NCI-H2081 (cell line): ENCODE measurements at places on chromosomes 16 and 17.

DNA sequence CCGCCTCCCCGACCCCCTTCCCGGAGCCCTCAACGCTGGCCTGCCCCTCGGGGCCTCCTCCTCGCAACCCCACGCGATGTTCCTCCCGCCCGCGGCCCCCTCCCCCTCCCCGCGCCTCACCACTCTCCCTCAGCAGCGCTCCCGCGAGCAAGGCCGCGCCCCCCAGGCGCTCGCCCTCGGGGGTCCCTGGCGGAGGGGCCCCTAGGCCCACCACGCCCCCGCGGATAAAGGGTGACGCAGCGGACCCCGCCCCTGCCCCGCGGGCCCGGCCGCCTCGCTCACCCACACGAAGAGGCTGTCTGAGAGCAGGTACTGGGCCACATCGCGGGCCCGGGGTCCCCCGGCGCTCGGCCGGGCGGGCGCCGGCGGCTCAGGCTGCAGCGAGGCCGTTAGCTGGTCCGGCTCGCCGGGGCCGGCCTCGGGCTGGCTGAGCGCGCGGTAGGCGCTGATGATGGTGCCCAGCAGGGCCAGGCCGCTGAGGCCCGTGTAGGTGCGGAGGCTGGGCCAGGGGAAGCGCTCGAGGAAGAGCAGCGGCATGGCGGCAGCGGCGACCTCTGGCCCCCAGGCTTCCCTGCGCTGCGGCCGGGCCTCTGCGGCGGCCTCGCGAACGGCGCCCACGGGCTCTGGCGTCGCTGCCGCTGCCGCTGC lies 430 bp downstream of the AMFR start:
- DNase-seq: peak; percentile 18

DNA sequence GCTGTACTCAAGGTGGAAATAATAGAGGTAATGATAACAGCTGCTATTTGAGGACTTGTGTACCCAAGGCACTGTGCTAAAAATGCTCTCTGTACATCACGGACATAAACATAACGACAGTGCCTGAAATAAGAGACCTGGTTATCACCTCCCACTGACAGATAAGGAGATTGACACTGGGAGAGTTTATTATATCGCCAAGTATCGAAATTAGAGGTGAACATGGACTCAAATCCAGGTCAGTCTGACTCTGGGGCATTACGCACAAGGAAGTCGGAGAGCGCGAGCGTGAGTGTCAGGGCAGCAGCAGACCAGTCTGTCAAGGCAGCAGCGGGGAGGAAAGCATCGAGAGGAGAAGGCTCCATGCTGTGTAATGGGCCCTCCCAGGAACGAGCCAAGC lies 57.1 kb downstream of the GOSR1 start:
- no peak for DNase-seq

DNA sequence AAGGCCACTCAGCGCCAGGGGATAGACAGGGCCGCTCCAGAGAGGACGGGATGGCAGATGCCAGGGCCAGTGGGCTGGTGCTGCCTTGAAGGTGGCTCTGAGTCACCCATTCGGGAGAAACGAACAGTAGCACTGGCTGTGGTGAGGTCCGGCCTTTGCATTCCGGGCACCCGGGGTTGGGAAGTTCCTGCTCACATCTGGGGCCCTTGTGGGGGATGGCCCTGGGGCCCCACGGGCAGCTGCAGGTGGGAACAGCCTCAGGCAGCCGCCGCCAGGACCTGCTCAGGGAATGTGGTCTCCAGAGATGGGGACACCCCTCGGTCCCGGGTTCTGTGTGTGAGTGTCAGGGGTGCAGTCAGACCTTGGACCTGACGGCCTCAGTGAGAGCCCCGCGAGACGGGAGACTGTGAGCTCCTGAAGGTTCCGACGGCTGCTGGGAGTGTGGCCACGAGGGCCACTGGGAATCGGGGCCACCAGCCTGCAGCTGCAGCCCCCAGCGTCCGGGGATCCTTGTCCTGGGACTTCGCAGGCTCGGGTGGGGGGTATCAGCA lies 1.4 kb downstream of the CBFA2T3 start:
- no peak for DNase-seq

DNA sequence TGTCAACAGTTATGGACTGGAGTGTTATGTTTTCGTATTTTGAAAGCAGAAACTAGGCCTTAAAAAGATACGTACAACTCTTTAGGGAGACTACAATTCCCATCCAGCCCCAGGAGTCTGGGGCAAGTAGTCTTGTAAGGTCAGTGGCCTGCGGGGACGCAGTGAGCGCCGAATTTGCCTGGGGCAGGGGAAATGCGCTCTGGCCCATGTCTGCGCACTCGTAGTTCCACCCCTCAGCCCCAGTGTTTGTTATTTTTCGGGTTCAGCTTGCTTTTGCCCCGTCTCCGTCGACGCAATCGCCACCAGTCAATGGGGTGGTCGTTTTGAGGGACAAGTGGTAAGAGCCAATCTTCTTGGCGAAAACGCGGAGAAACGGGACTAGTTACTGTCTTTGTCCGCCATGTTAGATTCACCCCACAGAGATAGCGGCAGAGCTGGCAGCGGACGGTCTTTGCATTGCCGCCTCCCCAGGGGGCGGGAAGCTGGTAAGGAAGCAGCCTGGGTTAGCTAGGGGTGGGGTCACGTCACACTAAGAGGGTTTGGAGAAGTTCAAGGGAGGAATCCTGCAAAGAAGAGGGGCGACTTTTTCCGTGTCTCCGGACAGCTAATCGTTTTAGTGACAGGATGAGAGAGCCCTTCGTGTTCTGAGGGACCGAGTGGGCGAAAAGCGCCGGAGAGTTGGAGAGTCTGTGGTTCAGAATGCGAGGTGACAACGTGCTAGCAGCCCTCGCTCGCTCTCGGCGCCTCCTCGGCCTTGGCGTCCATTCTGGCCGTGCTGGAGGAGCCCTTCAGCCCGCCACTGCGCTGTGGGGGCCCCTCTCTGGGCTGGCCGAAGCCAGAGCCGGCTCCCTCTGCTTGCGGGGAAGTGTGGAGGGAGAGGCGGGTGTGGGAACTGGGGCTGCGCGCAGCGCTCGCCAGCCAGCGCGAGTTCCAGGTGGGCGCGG lies 1.1 kb upstream of the BRCA1 start:
- no peak for DNase-seq

GRCh38 chr16:7290682-7291081 lies 42.0 kb upstream of the RBFOX1 start:
- DNase-seq: no peak

- no peak for DNase-seq
These were observed 51.2 kb upstream of the TOB1 start for GRCh38 chr17:50917418-50917743.

DNA sequence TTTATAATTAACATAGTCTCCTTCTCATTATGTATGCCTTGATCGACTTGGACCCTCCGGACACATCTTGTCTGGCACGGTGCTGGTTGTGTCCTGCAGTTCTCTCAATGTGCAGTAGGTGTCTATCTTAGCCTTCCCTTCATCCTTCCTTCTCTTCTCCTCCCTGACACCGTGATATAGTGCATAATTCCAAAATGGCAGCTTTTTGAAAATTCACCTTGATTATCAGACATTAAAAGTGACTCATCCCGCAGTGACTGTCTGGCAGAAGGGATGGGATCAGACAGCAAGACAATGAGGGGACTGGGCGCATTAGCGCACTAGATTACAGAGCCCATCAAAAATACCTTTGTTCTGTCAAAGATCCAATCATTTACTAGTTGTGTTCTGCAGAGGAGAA lies 70.0 kb upstream of the PMFBP1 start:
- DNase-seq: peak; percentile 27

DNA sequence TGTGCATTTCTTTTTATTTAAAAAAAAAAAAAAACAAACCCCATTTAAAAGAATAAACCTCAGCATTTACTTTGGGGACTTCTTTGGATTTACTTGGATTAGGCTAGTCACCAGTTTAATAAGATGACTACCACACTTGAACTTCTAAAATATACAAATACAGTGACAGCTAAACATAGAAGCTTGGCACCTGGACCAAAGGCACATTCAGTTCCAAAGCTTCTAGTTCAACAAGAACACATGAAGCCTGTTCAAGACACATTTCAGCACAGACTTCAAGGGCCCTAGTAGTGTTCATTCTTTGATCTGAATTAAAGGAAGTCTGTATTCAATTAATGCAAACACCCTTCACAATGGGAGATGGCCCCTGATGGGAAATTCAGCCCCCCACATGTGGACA lies 11.6 kb upstream of the ROGDI start:
- DNase-seq: no peak

GRCh38 chr17:78045316-78045715 lies 83.2 kb downstream of the TMC6 start:
- no peak for DNase-seq

DNA sequence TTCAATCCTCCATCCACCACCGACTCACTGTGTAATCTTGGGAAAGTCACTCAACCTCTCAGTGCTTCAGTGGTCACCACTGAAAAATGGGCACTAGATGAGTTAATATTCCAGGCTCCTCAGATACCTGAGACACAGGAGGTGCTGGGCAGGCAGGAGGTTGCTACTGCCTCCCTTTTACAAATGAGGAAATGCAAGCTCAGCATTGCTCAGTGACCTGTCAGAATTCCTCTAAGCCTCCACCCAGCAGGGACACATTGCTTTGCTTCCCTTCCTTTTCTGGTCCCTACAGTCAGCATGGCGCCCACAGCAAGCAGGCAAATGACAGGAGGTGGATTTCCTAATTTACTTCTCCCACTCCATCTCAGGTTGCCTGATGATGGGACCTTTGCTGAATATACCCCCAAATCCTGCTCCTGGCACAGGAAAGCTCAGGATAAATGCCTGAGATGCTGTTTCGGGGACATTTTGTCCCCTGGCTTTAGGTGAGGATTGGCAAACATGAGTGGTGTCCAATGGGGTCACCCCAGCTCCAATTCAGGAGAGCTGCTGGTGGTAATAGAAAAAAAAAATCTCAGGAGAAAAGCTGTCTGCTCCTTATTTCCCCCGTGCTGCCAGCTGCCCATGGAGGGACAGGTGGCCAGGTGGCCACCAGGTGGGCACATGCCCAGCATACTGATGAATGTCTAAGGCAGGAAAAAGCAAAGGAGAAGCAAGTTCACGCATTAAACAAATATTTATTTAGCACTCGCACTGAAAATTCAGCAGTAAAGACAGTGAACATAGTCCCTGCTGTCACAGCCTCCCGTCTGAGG lies 5.0 kb upstream of the KRT13 start:
- DNase-seq: peak; percentile 43

GRCh38 chr16:53844804-53845203 lies 140.8 kb downstream of the FTO start:
- no peak for DNase-seq

GRCh38 chr16:5756969-5757368 lies 659.4 kb upstream of the EEF2KMT start:
- no peak for DNase-seq

GRCh38 chr16:20026361-20027072 lies 47.2 kb downstream of the GPR139 start:
- DNase-seq: no peak

GRCh38 chr17:82873521-82873920 lies 33.7 kb upstream of the ZNF750 start:
- DNase-seq: no peak

- no peak for DNase-seq
These were observed 15.5 kb downstream of the GFOD2 start for GRCh38 chr16:67703626-67704025.

- DNase-seq: no peak
These were observed 14.2 kb downstream of the AXIN2 start for GRCh38 chr17:65547253-65547670.

- DNase-seq: no peak
These were observed 288 bp downstream of the ANKRD40CL start for GRCh38 chr17:50767030-50767429.

- no peak for DNase-seq
These were observed 11.9 kb downstream of the IRF8 start for GRCh38 chr16:85910854-85911247.

GRCh38 chr16:57536306-57537193 lies at the start of gene CCDC102A:
TSS of gene CCDC102A (minus strand) at chr16:57536571. CDS start at chr16:57529177, 7,394 bp downstream.
- peak; percentile 35 for DNase-seq

DNA sequence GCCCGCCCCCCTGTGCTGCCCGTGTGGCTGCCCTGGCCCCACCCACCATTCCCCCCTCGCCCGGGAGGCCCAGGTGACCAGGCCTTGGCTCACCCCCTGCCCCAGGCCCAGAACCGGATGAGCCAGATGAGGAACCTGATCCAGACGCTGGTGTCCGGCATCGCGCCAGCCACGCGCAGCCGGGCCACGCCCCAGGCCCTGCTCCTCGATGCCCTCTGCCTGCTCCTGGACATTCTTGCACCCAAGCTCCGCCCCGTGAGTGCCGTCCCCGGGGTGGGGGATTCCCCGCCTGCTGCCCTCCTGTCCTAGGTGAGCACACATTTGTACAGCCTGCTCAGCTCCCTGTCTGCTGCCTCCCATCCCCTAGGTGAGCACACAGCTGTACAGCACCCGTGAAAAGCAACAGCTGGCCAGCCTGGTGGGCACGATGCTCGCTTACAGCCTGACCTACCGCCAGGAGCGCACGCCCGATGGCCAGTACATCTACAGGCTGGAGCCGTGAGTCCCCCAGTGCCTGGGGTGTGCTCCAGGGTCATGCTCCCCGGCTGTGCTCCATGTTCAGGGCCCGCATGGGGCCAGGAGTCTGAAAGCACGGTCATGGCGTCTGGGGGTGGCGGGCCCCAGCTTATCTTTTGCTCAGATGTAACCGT lies 4.8 kb downstream of the GNG13 start:
- DNase-seq: no peak
